Posterior vena cava (tissue), 2 donors: ENCODE measurements at places on chromosomes 7 and 10.

DNA sequence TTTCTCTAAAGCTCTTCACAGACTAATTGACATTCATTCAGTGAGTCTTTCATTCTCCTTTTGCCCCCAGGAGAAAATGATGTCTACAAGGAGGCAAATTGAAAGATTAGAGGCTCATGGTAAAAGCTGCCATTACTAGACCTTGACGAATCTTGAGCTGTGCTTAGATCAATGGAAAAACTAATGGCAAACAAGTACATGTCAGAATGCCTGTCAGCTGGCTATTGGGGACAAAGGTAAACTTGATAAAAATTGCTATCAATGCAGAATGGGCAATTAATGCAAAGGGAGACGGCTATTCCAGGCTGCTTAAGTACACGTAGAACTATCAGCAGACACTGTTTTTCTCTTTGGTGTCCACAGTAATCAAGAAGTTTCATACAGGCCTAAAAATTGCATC, 3.3 kb downstream of the ASAH2 start:
- DNase-seq = no peak

DNA sequence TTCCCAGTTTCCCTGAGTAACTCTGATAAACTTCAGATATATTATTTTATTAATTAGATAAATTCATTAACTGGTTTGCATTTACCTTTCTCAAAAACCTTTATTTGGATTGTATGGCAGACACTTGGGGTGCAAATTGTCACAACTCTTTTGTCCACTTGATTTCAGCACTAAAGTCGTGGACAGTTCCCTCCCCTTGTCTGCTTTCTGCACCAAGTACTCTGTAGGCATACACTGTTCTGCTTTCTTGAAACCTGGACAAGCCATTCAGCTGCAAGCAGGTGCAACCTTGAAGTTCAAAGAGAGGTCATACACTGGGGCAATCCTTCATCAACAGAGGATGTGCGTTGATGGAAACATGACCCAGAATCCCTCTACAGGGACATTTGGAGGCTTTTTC, 162.9 kb downstream of the ARL5B start:
- DNase-seq = no peak

GRCh38 chr7:17370901-17371585, 72.6 kb downstream of the AHR start:
- no peak for DNase-seq

DNA sequence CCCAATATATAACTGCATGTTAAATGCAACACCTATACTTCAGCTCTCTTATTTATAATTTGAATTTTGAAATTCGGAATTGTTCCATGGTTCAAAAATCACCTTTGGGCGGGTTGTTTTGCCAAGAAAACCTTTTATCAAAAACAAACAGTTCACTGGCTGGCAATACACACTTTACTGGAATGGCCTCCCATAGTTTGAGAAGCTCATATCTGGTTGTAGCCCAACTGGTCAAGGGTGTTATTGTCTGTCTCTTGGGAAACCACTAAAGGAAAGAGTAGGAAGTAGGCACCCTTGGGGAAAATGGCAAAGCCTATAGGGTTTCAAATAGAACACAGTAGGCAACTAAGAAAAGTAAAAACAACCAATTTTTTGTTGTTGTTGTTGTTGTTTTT, 117.9 kb downstream of the HIPK2 start:
- no peak for DNase-seq

DNA sequence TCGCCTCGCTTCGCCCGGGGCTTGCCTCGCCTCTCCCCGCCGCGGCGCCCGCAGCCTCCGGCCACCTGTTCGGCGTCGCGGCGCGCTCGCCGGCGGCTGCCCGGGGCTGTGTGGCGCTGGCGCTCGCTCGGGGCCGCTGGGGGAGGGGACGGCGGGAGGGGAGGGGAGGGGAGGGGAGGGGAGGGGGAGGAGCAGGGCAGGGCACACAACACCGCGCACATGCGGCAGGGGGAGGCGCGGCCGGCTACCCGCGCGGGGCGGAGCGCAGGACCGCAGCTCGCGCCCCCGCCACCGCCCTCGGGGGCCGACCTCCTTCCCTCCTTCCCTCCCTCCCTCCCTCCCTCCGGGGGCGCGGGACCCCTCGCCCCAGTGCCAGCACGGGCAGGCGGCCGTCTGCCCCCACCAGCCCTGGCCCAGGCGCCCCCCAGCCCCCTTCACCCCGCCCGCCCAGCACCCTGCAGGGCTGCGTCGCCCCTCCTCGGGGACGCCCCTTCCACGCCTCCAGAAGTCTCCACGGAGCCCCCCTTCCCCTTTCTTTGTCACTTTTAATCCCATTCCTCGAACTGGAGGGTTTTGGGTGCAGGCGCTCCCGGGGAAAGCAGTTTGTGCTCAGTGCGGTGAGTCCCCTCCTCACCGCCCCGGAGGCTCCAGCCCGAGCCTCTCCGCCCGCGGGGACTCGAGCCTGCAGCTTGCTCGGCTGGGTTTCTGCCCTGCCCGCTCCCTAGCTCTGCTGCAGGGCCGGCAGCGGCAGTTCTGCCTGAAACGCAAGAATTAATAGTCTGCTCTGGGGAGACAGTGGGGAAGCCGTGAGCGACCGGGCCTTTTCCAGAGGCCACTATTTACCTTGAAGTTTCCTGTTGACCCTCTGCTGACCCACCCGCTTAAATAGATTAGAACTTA, at the start of gene PARD3:
Gene PARD3 (minus strand): TSS at position 112 of the 900 bp plus-strand sequence. CDS start 301 bp downstream, outside the sequence.
- DNase-seq = no peak

DNA sequence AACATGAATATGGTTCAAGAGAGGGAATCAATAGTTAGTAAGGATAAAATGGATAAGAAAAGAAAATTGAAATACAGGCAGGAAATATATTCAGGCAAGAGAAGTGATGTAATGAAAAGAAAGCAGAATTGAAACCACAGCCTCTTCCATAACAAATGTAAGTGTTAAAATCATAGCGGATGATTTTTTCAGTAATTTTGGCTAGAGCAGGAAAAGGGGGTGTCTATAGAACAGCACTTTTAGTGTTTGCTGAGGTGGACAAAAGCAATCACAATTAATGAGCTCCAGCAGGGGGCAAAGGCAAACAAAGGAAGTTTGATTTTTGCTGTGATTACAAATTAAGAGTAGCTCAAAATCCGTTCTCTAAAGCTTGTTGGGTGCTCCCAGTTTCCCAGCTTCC, 79.0 kb downstream of the TRIL start:
- DNase-seq = no peak

DNA sequence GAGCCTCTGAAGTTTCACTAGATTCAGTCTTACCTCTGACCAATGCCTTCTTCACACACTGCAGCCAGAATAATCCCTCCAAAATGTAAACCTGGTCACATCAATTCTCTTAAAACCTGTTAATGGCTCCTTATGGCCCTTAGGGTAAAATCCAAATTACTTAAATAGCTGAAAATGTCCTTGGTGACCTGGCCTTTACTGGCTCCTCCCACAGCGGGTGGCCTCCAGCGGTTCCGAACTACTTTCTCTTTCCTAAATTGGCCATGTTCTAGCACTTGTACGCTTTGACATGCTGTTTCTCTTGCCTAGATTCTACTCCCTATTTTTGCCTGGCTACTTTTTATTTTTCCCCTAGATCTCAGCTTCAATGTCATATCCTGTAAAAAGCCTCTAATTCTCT, 36.1 kb downstream of the AGK start:
- no peak for DNase-seq

- DNase-seq = no peak
Observed at GRCh38 chr10:118569241-118569881, 26.1 kb downstream of the PRLHR start.

DNA sequence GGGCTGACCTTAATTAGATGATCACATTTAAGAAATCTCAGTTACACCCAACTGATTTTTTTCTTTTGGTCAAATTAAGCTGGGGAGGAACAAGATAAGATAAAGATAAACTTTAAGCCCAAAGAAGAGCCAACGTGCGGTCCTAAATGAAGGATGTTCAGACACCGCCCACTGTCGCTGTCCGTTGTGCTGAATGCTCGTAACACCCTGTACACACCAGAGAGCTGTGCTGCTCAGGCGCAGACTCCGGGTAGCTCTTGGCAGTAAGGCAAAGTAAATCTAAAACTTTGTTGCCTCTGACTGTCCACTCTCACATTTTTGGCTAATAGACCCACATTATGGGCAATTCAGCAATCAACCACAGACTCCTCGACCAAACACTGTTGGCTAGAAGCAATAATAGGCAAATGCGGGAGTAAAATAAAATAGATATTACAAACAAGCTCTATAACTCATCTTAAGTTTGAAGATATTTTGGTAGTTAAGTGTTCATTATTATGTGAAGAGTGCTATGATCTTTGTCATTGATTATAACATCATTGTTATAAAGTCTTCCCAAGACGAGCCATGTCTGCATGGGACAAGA, 57.1 kb downstream of the PLPP4 start:
- DNase-seq = no peak

- no peak for DNase-seq
Observed at GRCh38 chr7:151045262-151045661, 3.1 kb upstream of the ASIC3 start.

GRCh38 chr10:93220296-93221170, 146.8 kb downstream of the CYP26A1 start:
- no peak for DNase-seq

GRCh38 chr7:22962775-22963350, 51.1 kb downstream of the HYCC1 start:
- DNase-seq = no peak

GRCh38 chr10:123274306-123275135, 120.3 kb downstream of the BUB3 start:
- DNase-seq = no peak

DNA sequence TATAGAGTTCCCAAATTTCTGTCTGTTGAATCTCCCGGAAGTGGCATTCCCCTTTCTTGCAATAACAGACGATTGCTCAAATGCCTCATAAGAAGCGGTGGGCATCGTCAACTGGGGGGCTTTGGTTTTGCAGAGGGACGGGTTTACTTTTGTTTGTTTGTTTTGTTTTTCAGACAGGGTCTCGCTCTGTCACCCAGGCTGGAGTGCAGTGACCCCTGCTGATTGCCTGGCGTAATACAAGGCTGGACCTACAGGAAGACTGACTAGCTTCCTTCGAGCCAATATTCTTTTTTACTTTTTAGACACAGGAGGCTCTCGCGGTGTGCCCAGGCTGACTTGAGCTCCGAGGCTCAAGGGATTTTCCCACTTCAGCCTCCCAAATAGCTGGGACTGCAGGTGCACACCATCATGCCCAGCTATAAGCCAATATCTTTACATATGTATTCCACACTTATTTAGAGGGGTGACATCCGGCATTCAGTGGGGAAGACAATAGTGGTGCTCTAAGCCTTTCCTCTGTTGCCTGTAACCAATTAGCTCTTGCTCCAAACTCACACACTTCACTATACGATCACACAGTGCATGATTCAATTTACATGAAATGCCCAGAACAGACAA, 58.1 kb downstream of the FHIP2A start:
- no peak for DNase-seq

DNA sequence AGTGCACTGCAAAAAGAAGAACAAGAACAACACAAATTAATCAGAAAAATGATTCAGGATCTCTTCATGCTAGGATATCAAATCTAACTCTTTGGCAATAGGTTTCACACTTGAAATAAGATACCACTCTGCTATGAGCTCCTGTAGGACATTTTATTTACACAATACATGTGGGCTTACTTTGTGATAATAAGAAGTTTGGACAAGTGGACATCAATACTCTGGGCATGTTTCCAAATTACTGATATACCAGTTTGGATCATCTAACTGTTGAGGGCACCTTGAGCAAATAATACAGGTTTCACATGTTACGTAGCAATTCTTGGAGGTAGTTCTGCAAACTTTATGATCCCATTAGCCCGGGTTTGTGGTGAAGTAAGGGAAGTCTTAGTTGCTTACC, 59.8 kb downstream of the CPVL start:
- no peak for DNase-seq

DNA sequence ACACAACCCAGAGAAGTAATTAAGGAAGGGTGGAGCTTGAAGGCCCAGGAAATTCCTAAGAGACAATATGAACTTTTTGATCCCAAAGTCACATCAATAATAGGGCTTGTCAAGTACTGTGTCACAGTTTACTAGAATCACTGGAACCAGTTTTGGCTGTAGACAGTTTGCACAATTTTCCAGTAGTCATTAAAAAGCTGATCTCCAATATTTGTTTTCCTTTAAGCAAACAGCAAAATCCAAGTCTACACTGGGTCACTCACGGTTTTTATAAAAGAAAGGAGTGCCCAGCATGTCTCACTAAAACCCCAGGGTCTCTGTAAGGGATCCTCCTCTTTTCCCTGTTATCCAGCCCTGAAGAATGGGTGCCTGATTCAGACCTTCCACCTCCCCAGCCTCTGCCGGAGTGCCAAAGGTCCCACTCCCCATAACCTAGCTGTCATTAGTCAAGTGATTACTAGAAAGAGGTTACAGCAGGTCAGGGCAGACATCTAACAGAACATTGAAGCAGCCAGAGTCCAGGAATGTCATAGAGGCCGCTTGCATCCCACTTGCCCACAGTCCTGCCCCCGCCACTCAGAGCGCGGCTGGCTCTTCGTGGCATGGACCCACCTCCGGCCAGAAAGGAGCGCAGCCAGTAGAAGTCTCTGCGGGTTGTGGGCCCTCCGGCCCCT, 552 bp downstream of the SLC25A16 start:
- no peak for DNase-seq

GRCh38 chr7:139991269-139991666, 71.5 kb downstream of the PARP12 start:
- peak; percentile 38 for DNase-seq

GRCh38 chr10:70296406-70296899, 12.6 kb upstream of the NPFFR1 start:
- peak; percentile 95 for DNase-seq

DNA sequence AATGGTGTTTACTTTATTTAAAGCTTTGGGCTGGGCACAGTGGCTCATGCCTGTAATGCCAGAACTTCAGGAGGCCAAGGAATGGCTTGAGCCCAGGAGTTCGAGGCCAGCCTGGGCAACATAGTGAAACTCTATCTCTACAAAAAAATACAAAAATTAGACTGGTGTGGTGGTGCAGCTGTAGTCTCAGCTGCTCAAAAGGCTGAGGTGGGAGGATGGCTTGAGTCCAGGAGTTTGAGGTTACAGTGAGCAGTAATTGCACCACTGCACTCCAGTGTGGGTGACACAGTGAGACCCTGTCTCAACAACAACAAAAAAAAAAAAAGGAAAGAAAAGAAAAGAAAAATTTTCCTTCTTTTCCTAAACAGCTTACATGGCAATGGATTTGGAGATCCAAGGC, 22.0 kb downstream of the SLC16A9 start:
- no peak for DNase-seq

- no peak for DNase-seq
Observed at GRCh38 chr10:31808258-31809218, 120.1 kb downstream of the ARHGAP12 start.

GRCh38 chr10:71587941-71588573, 131.5 kb downstream of the C10orf105 start:
- DNase-seq = no peak

- no peak for DNase-seq
Observed at GRCh38 chr7:84100866-84101265, 93.7 kb downstream of the SEMA3A start.
